Activated B cell treated with CpG ODN at 0.5 μM for 24 hours (primary cell): ENCODE measurements at places on chromosomes 4 and X. TPM values are rescaled to one million over a fixed set of nuclear protein-coding genes. Genes with fewer than 3 reads are reported as not detected.

The L1CAM gene
- 7.3 and 11.0 TPM in 2 replicates for total RNA-seq

The DDX53 gene
- not detected in 2 replicates for total RNA-seq

The TIMM17B gene
- 47.8 and 52.6 TPM in 2 replicates for total RNA-seq

The C1QTNF7 gene
- total RNA-seq, result not detected in 2 replicates

The ASMT gene
- 0.44 and 0.69 TPM in 2 replicates for total RNA-seq

The CD40LG gene
- not detected in 2 replicates for total RNA-seq

The ARR3 gene
- total RNA-seq, result not detected in 2 replicates

The SHROOM3 gene
- 0.55 and 0.66 TPM in 2 replicates for total RNA-seq

The NDNF gene
- not detected in 2 replicates for total RNA-seq

The FRG2 gene
- not detected in 2 replicates for total RNA-seq

The PNCK gene
- not detected in 2 replicates for total RNA-seq

The FAM133A gene
- total RNA-seq, result not detected in 2 replicates

The GYPB gene
- total RNA-seq, result not detected in 2 replicates

The NWD2 gene
- not detected in 2 replicates for total RNA-seq

The TENM3 gene
- not detected in 2 replicates for total RNA-seq

The NDP gene
- total RNA-seq, result not detected in 2 replicates

The EFHC2 gene
- not detected in 2 replicates for total RNA-seq

The GAGE12F gene
- not detected in 2 replicates for total RNA-seq

The RAB9B gene
- 0.39 and 0.51 TPM in 2 replicates for total RNA-seq

The USP17L29 gene
- not detected in 2 replicates for total RNA-seq

The RNF175 gene
- total RNA-seq, result not detected in 2 replicates

The NFKB1 gene
- total RNA-seq, result 274 and 308 TPM in 2 replicates

The FGFR3 gene
- 0.10 and 0.40 TPM in 2 replicates for total RNA-seq

The RNF128 gene
- not detected in 2 replicates for total RNA-seq

The WAS gene
- 101 and 102 TPM in 2 replicates for total RNA-seq

The CC2D2A gene
- total RNA-seq, result not detected in 2 replicates

The DIAPH2 gene
- 16.5 and 20.5 TPM in 2 replicates for total RNA-seq

The ZNF157 gene
- total RNA-seq, result 1.2 and 1.8 TPM in 2 replicates

The RAB41 gene
- total RNA-seq, result not detected in 2 replicates

The FSTL5 gene
- not detected in 2 replicates for total RNA-seq
